ENCODE measurements at places on chromosomes 3 and 15.

GRCh38 chr3:146796078-146796477 is 190.9 kb upstream of the PLSCR5 start:
- no peaks in the 10 kb centered on the region for H3K27me3 ChIP-seq
- no peak overlapping the region for H3K27ac ChIP-seq
- no peaks in the 10 kb centered on the region for H3K4me1 ChIP-seq
- DNase-seq = no peak
- H3K4me3 ChIP-seq = no peak overlapping the region

GRCh38 chr15:59292442-59293151 is 80.1 kb downstream of the MYO1E start:
- no peaks in the 10 kb centered on the region for H3K36me3 ChIP-seq
- no peak for DNase-seq
- H3K4me1 ChIP-seq = peaks cover 8% of the 10 kb centered on the region
- no peak overlapping the region for H3K4me3 ChIP-seq

DNA sequence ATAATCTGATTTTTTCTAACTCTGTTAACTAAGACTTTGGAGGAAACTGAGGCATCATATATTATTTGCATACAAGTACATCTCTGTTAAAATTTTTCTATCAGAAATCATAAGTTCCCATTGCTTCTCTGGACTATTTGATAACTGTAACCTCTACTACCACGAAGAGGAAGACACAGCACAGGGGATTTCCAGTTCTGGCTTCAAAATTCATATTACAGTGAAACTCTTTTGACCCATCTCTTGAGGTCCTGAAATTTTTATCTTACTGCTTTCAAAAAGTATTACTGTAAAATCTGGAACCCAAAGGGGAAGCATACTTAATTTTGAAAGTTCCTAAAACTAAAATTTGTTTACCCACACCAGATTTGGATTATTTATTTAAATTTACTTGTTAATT is 4.2 kb downstream of the PLSCR1 start:
- no peaks in the 10 kb centered on the region for H3K27me3 ChIP-seq
- DNase-seq = no peak
- H3K4me3 ChIP-seq = no peak overlapping the region

DNA sequence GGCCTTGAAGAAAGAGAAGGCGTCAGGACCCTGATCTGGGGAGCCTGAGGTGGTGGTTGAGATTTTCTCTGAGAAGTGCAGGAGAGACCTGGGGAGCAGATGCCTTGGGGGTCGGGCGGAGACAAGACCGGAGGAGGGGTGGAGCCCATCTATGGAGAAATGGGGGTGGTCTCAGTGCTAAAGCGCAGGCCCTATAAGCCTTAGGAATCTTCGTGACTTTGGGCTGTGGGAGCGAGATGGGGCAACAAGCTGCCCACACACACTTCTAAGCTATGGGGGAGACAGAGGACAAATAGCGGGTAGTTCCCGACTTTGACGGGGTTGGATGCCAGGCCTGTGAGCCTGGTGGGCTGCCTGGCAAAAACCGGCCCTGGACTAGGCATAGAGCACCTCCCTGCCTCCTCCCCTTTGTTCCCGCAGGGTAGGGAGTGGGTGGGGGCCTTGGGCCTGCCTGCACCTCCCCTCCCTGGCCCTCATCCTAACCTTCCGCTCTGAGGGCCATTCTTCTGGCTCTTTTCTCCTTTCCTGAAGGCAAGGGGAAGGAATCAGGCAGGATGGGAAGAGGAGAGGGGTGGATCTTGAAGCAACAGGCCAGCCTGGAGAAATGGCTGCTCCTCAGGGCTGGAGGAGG is 880 bp downstream of the NISCH start:
- DNase-seq = no peak
- H3K36me3 ChIP-seq = no peaks in the 10 kb centered on the region
- peaks cover 7% of the 10 kb centered on the region for H3K4me1 ChIP-seq
- peak overlapping the region; percentile 95 for H3K27ac ChIP-seq
- peak overlapping the region; percentile 97 for H3K4me3 ChIP-seq

- H3K27ac ChIP-seq = no peak overlapping the region
- no peak overlapping the region for H3K4me3 ChIP-seq
- no peaks in the 10 kb centered on the region for H3K27me3 ChIP-seq
- no peaks in the 10 kb centered on the region for H3K4me1 ChIP-seq
- H3K36me3 ChIP-seq = no peaks in the 10 kb centered on the region
- no peak for DNase-seq
Observed at GRCh38 chr3:168467115-168467714, 371.5 kb upstream of the GOLIM4 start.

DNA sequence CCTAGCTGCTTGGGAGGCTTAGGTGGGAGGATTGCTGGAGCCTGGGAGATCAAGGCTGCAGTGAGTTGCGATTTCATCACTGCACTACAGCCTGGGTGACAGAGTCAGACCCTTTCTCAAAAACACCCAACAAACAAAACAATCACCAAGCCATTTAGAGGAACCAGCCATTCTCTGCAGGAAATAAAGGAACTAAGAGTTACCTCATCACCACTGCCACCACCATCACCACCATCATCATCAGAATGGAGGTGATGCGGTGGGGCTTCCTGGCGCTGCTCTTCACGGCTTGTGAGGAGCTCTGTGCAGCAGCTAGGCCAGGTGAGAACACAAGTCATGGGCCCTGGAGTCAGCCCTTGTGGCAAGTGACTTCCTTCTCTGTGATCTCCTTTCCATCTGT is 37.7 kb upstream of the KLHL25 start:
- H3K4me1 ChIP-seq = no peaks in the 10 kb centered on the region
- DNase-seq = no peak
- H3K36me3 ChIP-seq = no peaks in the 10 kb centered on the region

DNA sequence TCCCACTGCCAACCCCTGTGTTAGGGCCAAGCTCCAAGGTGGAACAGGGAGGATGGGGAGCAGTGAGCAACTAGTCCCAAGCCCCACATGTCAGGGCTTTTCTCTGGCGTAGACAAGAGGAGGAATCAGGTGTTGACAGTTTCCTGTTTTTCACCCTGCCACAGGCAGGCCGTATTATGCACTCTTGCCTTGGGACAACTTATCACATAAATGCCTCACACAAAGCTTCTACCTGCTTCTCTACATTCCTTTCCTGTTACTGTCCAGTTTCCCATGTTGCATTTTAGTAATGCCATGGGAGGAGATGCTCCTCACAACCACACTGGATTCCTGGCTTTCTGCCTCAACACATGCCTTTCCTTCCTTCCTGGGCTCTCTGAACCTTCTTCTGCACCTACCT is 381.2 kb upstream of the ATP11B start:
- no peak overlapping the region for H3K27ac ChIP-seq
- no peaks in the 10 kb centered on the region for H3K27me3 ChIP-seq
- H3K4me1 ChIP-seq = no peaks in the 10 kb centered on the region
- DNase-seq = no peak
- no peak overlapping the region for H3K4me3 ChIP-seq
- no peaks in the 10 kb centered on the region for H3K36me3 ChIP-seq

GRCh38 chr3:30696403-30696819 is 90.0 kb downstream of the TGFBR2 start:
- no peaks in the 10 kb centered on the region for H3K4me1 ChIP-seq
- H3K36me3 ChIP-seq = no peaks in the 10 kb centered on the region

DNA sequence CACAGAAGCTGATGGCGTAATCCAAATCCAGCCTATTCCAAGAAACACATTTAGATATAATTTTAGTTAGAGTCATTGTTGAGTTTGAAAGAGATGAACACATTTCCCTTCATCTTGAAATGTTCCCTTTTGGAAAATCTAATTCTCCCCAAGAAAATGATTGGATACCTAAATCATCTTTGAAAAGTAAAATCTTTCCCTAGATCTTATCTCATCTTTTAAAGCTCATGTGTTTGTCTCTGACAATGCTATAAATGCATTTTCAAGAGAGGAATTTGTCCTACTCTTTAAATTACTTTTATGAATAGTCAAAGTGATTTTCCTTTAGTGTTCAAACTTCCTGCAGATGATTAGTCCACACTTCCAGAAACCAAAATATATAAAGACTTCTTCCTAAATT is 82.6 kb upstream of the CNTN6 start:
- no peaks in the 10 kb centered on the region for H3K4me1 ChIP-seq
- no peak overlapping the region for H3K27ac ChIP-seq
- DNase-seq = no peak
- H3K4me3 ChIP-seq = no peak overlapping the region

- H3K27me3 ChIP-seq = no peaks in the 10 kb centered on the region
- no peak for DNase-seq
- H3K4me3 ChIP-seq = no peak overlapping the region
- H3K4me1 ChIP-seq = no peaks in the 10 kb centered on the region
- H3K36me3 ChIP-seq = no peaks in the 10 kb centered on the region
Observed at GRCh38 chr3:6571448-6571847, 289.5 kb upstream of the GRM7 start.

GRCh38 chr15:25772500-25772899 is 90.6 kb downstream of the ATP10A start:
- H3K36me3 ChIP-seq = no peaks in the 10 kb centered on the region
- H3K4me1 ChIP-seq = no peaks in the 10 kb centered on the region
- H3K4me3 ChIP-seq = no peak overlapping the region
- H3K27me3 ChIP-seq = no peaks in the 10 kb centered on the region

DNA sequence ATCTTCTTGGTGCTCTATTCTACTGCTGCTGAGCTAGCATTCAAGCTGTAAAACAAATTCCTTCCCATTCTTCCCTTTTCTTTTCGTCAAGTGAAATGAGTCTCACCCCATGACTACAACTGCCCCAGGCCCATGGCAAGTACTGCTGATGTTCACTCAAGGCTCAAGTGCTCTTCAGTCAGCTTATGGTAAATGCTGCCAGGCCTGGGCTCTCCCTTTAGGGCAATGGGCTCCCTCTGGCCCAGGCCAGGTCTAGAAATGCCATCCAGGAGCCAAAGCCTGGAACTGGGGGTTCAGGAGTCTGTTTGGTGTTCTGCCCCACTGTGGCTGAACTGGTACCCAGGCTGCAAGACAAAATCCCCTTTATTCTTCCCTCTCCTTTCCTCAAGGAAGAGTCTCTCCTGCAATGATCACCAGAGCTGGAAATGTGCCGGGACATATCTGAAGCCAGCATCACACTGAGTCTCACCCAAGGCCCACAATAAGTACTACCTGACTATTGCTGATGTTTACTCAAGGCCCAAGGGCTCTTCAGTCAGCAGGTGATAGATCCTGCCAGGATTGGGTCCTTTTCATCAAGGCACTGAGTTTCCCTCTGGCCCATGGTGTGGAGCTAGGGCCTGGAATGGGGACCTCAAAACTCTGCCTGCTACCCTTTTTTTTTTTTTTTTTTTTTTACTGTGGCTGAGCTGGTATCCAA is 205.0 kb upstream of the STAC start:
- H3K27me3 ChIP-seq = no peaks in the 10 kb centered on the region
- H3K36me3 ChIP-seq = no peaks in the 10 kb centered on the region
- no peak overlapping the region for H3K4me3 ChIP-seq
- DNase-seq = no peak
- H3K4me1 ChIP-seq = no peaks in the 10 kb centered on the region

DNA sequence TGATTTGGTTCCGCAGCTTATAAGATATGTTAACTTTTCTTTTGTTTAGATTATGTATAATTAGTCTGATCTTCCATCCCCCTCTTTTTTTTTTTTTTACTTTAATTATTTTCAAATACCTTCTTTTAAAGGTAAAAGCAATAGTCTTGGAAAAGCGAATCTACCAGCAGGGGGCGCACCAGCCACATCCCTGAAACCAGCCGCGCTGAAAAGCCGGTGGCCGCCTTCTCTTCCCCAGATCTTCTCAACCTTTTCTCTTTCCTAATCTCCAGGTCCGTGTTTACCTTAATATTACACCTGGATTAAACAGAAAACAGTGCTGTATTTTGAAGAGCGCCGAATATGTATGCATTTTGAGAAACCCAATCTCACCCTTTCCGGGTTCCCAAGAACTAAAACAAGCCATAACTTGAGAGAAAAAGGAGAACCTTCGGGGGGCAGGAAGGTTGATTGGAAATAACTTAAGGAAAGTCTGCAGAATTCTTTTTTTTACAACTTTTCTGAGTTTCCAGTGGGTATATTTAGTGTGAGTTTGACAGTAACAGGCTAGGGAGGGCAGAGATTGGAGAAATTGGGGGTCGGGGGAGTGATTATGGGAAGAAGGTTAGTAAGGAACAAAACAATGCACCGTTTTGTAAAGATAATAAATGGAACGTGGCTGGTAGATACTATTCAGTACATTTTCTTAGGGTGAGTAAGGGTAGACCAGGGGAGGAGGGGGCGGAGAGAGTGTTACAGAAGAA is 2.0 kb upstream of the SOX2 start:
- H3K27ac ChIP-seq = no peak overlapping the region
- DNase-seq = peak; percentile 56
- H3K4me3 ChIP-seq = no peak overlapping the region
- H3K36me3 ChIP-seq = no peaks in the 10 kb centered on the region
- peaks cover 12% of the 10 kb centered on the region for H3K4me1 ChIP-seq

GRCh38 chr3:149299938-149300801 is 33.3 kb downstream of the TM4SF18 start:
- H3K4me1 ChIP-seq = peaks cover 6% of the 10 kb centered on the region
- no peaks in the 10 kb centered on the region for H3K27me3 ChIP-seq
- H3K27ac ChIP-seq = peak overlapping the region; percentile 60
- DNase-seq = peak; percentile 32
- no peak overlapping the region for H3K4me3 ChIP-seq
- no peaks in the 10 kb centered on the region for H3K36me3 ChIP-seq

GRCh38 chr3:36524560-36524959 is 144.3 kb downstream of the STAC start:
- H3K4me3 ChIP-seq = no peak overlapping the region
- H3K27ac ChIP-seq = no peak overlapping the region
- no peaks in the 10 kb centered on the region for H3K4me1 ChIP-seq
- H3K27me3 ChIP-seq = no peaks in the 10 kb centered on the region
- no peak for DNase-seq

- peak overlapping the region; percentile 1 for H3K4me3 ChIP-seq
- H3K4me1 ChIP-seq = no peaks in the 10 kb centered on the region
- H3K27me3 ChIP-seq = no peaks in the 10 kb centered on the region
- H3K36me3 ChIP-seq = no peaks in the 10 kb centered on the region
- peak overlapping the region; percentile 25 for H3K27ac ChIP-seq
Observed at GRCh38 chr3:127735767-127736693, 63.3 kb downstream of the ABTB1 start.

GRCh38 chr3:24704496-24704895 is 209.8 kb upstream of the THRB start:
- no peak for DNase-seq
- H3K27me3 ChIP-seq = no peaks in the 10 kb centered on the region
- H3K36me3 ChIP-seq = no peaks in the 10 kb centered on the region
- H3K4me3 ChIP-seq = no peak overlapping the region

- peaks cover 9% of the 10 kb centered on the region for H3K4me1 ChIP-seq
- H3K27ac ChIP-seq = peak overlapping the region; percentile 81
- DNase-seq = no peak
- no peaks in the 10 kb centered on the region for H3K27me3 ChIP-seq
- no peak overlapping the region for H3K4me3 ChIP-seq
- H3K36me3 ChIP-seq = no peaks in the 10 kb centered on the region
Observed at GRCh38 chr3:16402451-16402850, 111.0 kb downstream of the RFTN1 start.

Measured in uterus (tissue), 4 donors.